ENCODE measurements at places on chromosomes 5 and 9.
A peak's percentile ranks its signal among the peaks of the same experiment; 100 is the strongest.

GRCh38 chr9:14760060-14760459 lies 37.5 kb upstream of the CER1 start:
- DNase-seq: no peak

DNA sequence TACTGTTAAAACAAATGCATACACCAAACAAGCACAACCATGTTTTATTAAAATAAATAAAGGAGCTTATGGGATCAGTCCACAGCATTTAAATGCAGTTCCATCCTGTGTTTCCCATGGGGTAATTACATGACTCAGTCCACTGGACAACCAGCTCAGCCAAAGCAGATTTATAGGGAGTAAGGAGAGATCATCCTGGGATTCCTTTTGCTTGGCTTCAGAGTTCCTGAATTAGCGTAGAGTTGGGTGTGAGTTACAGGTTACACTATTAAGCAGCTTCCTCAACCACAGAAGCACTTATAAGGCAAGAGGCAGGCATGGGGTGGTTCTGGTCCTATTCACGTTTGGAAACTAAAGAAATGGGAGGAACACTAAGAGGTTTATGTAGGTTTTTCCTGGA lies 381.1 kb upstream of the ACTBL2 start:
- no peak for DNase-seq

DNA sequence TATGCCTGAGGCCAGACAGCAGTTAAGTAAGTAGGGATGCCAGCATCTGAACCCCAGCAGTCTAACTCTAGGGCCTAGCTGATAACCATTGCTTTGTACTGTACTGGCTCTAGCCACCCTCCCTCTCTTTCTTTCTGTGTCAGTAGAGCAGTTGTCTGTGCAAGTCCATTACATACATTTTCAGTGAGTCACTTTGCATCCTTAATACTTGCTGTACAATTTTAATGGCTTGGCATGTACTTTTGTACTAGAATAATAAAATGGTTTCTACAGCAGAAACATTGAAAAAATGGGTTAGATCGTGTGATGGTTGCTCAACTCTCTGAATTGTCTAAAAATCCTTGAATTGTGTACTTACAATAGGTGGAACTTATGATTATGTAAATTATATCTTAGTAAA lies 1.5 kb upstream of the TTC39B start:
- no peak for DNase-seq

GRCh38 chr5:147464211-147464610 lies 45.7 kb downstream of the DPYSL3 start:
- DNase-seq: no peak

DNA sequence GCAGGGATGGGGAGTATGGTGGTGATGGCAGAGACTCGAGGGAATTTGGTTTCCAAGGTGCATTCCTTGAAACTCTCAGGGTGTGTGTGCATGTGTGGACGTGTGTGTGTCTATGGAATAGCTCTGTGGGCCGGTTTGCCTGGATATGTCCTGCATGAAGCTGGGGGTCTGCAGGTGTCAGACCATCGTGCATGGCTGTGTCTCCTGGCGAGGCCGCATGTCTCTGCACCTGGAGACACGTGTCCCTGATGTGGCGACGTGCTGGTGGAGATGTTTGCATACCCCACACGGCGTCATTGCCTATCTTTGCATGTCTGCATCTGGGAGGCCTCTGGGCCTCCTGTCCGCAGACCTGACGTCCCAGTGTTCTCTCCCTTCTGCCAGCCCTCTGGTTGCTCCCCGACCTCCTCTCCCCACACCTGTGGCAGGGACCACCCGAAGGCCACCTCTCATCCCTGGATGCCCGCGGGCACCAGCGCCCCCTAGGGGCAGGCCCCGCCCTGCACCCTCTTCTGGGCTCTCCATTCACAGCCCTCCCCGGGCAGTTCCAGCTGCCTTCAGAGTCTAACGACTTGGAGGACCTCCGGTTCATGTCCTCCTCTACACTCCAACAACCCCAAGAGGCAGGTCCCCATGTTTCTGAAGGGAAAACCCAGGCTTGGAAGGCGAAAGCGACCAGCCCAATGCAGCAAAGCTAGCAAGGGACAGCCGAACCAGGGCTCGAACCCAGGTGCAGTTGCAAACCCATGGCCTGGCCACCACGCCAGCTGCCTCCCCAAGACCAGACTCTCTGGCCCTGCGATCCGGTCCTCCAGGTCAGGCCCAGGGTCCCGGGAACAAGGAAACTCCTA lies 88.6 kb downstream of the LMX1B start:
- DNase-seq: no peak

DNA sequence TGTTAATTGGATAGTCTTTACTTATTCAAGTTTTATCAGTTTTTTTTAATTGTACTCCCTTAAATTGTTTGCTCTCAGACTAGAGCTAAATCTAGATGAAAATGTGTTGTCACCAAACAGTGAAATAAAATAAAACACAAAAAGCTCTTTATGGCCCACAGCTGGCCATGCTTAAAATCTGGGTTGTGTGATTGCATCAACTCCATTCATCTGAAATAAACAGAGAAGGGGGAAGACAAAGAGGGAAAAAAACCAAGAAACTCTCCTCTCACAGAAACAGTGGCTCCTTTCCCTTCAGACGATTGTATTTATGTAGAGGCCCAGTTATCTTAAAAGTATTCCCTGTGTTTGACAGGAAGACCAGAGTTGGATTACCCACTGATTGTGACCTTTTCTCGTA lies 422.4 kb downstream of the IRX1 start:
- DNase-seq: no peak

DNA sequence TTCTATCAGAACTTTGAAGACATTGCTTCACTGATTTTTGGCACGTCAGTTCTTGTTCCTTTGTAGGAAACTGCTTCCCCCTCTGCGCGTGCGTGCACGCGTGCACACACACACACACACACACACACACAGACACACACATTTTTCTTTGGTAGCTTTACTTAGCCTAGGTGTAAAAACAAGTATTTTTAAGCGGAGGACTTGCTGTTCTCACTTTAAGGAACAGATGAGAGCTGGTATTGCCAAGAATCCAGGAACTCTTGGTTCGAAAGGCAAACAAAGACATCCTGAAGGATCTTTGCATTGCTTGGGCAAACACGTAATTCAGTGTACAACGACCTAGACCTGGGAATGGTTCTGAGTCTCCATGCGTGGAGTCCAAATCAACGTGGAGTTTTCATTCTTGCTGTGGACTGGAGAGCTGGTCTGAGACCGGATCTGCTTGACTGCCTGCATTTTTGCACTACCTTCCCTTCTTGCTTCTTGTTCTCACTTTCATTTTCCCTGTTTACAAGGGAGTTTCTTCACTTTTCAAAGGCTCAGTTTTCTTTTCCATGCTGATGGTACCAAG lies 8.2 kb downstream of the TMEM268 start:
- DNase-seq: no peak

DNA sequence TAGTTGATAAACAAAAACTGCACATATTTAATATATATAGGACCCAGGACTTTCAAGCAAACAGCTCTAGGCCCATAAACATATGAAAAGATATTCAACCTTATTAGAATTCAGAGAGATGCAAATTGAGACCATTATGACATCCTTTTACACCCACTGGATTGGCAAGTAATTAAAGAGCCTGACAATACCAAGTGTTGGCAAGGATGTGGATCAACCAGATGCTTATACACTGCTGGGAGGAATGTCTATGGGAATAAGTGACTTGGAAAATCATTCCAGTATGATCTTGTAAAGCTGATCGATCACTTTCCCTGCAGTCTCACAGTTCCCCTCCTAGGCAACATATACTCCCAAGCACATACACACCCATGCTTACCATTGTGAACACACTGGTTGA lies 15.5 kb upstream of the TCOF1 start:
- no peak for DNase-seq

DNA sequence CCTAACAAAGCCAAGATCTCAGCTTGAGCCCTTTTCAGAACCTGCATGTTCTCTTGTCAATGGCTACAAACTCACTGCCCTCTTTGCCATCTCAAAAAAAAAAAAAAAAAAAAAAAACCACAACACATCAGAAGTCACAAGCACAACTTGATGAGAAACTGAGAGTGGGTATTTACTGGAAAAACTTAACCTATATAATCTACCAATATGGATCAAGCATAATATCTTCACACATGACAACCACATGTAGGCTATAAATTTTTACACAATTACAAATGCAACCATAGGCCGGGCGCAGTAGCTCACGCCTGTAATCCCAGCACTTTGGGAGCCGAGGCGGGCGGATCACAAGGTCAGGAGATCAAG lies 9.0 kb downstream of the MTMR12 start:
- no peak for DNase-seq

GRCh38 chr5:164869325-164869724 lies 1363.9 kb downstream of the MAT2B start:
- DNase-seq: no peak

- no peak for DNase-seq
These were observed 91.1 kb upstream of the CACNA1B start for GRCh38 chr9:137786511-137786920.

DNA sequence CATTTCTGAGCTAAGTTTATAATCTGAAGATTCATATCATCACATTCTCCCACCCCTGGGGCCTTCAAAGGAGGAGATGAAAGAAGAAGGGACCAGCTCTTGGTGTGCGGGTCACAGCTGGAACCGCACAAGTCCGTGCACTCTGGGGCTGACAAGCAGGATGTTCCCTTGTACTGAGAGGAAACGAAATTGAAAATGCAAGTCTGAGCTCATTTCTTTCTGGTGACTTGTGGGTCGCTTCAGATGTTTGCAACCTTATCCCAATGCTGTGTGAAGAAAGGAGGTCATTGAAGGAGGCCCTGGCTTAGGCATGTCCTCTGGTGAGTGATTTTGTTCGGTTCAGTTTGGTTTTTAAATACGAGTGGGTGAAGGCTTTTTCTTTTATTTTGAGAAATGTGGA lies 59.6 kb downstream of the C9orf152 start:
- no peak for DNase-seq

DNA sequence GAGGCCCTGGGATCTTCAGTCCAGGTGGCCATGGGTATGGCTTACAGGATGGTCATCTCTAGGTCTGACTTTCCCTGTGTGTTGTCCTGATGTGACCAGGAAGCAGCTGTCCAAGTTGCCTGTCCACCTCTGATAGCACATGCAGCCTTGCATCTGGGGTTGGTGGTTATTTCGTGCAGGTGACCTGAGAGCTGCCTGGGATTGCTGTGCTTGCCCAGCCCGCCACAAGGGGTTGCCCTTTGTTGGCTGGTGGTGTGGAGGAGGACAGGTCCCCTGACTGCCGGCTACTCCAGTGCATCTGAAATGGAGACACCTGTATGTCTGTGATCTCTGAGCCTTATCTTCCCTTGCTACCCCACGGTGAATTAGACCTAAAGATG lies 212.6 kb downstream of the ARHGAP26 start:
- no peak for DNase-seq

DNA sequence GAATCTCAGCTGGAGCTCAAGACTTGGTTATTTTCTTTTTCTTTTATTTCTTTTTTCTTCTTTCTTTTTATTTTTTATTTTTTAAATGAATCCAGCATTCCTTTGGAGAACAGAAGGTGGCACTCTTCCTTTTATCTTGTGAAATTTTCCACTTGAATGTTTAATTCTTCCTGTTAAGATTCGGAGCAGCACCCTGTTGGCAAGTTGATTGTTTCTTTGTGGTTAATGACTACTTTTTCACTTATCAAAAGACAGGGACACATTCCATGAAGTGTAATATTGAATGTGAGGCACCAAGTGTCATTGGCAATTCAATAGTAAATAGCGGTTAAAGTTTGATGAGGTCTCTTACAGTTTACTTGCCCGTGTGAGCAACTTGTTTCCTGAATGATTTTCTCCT lies 240.5 kb upstream of the CHD1 start:
- DNase-seq: no peak

- DNase-seq: no peak
These were observed 5.6 kb upstream of the SPDL1 start for GRCh38 chr5:169577951-169578350.

GRCh38 chr9:128087262-128087661 lies 19.2 kb downstream of the SLC25A25 start:
- DNase-seq: no peak

- no peak for DNase-seq
These were observed 10.4 kb downstream of the PKN3 start for GRCh38 chr9:128712451-128713410.

GRCh38 chr5:132662925-132663770 lies 5.2 kb downstream of the IL13 start:
- DNase-seq: no peak

GRCh38 chr5:82097-82496 lies 9.9 kb upstream of the PLEKHG4B start:
- DNase-seq: peak; percentile 50

- no peak for DNase-seq
These were observed 25.0 kb downstream of the SH3PXD2B start for GRCh38 chr5:172429201-172429940.

- DNase-seq: no peak
These were observed 152.3 kb downstream of the NR3C1 start for GRCh38 chr5:143251190-143251589.

GRCh38 chr9:21255538-21256212 lies 15.9 kb upstream of the IFNA14 start:
- no peak for DNase-seq

GRCh38 chr5:177133853-177134696 lies 502 bp downstream of the NSD1 start:
- peak; percentile 40 for DNase-seq

DNA sequence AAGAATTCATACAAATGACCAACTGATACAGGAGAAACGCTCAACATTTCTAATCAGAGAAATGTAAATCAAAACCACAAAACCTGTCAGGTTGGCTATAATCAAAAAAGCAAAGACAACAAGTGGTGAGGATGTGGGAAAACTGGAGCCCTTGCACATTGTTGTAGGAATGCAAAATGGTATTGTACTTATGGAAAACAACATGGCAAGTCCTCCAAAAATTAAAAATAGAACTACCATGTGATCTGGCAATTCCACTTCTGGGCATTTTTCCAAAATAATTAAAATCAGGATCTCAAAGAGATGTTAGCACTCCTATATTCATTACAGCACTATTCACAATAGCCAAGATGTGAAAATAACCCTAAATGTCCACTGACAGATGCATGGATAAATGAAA lies 76.1 kb downstream of the FNIP1 start:
- no peak for DNase-seq

- DNase-seq: peak; percentile 61
These were observed 1.2 kb upstream of the CKS2 start for GRCh38 chr9:89309608-89310474.

DNA sequence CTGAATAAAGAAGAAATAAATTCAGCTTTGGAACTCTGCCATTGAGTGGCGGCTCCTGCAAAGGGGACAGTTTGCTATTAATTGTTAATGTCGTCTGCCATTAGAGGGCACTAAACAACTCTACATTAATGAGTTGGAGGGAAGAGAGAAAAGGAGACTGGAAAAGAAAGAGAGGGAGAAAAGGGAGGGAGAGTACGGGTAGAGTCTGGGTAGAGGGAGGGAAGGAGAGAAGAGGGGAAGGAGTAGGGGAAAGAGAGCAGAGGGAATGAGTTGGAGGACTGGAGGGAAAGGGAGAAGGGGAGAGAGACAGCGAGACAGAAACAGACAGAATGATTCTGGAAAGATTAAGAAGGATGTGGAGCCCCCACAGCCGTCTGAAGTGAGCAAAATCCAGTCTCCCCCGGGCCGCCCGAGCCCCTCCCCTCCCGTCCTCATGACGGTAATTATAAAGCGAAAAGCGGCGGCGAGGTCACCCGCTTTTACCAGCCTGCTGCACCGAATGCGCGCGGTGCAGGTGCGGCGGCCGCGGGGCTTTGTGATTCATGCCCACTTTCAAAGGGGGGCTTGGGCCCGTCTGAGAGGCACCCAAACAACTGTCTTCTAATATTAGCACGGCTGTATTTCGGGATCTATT lies 1.9 kb upstream of the FST start:
- DNase-seq: peak; percentile 67
